Stimulated activated CD4-positive, alpha-beta T cell treated with anti-CD3 and anti-CD28 coated beads, Interleukin-1b, Interleukin-23, amount 100 ng/mL, for 1 hour (primary cell): ENCODE measurements at places on chromosomes 7 and 10.

DNA sequence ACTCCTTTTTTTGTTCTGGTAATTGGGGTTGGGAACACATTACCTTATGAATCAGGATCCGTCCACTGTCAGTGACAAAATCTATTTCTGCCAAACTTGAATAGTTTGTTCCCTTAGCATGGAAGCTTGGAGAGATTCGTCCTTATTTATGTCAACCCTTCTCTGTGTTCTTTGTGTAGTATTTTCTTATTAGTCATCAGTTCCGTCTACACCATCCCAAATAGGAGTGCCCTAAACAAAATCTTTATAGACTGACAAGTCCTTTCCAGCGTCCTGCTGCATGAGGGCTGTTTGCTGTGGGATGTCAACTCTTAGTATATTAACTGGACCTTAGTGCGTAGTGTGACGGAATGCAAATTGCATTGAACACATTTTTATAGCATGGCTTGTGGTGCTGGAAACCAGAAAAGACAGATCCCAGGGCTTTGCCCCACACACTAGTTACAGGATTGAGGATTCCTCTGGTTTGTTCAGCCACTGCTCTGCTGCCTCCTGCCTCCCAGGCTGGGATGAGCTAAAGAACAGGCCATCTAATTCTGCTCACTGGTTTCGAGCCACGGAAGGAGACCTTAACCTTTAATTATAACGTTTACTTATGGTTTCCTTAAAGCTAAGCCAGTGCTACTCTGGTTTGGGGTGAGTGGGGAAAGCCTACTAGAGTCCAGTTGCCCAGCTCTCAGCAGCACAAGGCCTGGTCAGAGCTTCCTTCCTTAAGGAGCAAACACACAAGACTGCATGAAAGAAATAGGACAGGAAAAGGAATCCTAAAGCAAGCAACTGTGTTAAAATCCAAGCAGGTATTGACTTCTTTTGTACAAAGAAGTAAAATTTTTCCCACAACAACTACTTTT, 194.4 kb downstream of the CCSER2 start:
- no peak for DNase-seq

DNA sequence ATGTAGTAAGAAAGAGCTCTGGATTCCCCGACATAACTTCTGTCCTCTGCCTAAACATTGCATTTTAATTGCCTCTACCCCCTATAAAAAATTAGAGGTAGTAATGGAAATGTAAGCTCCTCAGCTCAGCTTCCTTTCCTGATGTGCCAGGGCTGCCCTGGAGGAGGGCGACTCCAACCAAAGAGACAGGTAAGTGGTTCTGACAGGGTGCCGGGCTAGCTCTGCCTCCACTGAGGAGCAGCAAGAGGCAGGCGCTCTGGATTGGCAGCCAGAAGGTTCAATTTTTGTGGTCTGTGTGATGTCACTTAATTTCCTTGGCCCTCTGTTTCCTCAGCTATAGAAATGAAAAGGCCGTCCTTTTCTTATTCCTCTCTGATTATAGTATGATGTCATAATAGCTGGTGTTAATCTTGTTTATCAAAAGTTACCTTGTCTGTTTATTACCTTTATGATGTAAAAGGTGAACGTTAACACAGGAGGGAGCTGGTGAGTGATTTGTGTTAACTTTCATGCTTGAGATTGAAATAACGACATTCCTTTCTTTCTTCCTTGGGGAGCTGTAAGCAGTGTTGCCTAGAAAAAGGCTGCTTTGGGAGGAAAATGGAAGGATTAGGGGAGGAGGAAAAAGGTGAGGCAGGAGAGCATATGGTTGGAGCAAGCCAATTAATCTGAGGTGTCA, 51.8 kb downstream of the ANLN start:
- DNase-seq = no peak

GRCh38 chr7:91344911-91345310, 80.7 kb downstream of the FZD1 start:
- no peak for DNase-seq

- DNase-seq = no peak
These were observed 95.1 kb downstream of the BMPR1A start for GRCh38 chr10:86851328-86852207.

DNA sequence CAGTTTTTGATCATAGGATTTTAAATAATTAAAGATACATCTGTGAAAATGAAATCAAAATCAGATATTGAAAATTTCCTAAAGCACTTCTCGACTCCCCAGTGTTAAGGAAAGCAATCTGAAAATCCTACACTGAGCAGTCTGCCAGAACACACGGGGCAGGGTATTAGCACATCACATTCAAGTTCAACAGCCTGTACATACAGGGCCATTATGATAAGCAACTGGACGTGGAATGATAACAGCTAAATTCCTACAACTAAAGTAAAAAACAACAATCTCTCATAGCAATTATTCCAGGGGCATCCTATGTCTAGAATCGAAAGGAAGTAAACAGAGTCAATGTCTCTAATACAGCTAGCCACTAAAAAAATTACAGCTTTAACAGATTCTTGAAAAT, 31.7 kb downstream of the TRDMT1 start:
- no peak for DNase-seq

DNA sequence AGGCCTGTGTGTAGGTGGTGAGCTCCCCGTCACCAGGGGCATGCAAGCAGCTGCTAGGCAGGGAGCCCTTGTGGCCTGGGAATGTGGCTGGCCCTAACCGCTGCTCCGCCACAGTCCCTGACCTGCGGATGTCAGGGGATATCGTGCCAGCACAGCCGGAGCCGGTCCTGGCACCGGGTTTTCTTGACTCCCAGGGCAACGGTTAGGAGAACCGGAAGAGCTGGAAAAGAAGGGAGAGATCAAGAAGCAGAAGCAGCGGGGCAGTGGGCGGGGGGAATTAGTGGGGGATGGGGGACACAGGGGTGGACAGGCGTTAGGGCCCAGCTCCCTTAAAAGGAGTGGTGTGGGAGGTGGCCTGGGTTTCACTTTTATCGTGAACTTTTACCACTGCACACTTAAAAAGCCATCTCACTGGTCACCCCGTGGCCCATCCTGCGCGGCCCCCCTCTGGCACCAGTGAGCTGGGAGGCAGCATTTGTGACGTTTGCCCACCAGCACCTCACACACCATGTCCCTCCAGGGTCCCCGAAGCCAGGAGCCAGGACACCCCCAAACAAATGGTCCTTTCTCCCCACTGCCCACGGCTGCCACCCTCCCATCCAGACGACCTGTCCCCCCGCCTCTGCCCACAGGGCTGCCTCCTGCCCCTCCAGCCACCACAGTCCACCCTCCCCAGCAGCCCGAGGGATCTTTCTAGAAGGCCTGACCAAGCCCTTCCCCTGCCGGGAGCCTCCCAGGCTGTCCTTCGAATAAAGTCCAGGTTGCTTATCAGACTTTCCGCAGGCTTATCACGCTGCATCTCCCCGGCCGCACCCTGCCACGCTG, 1.8 kb upstream of the MICALL2 start:
- DNase-seq = no peak

- DNase-seq = no peak
These were observed 15.8 kb upstream of the AGMO start for GRCh38 chr7:15577600-15577999.

- DNase-seq = no peak
These were observed 28.7 kb downstream of the LYZL1 start for GRCh38 chr10:29317423-29318021.

GRCh38 chr7:47046949-47047348, 535.0 kb downstream of the TNS3 start:
- no peak for DNase-seq

DNA sequence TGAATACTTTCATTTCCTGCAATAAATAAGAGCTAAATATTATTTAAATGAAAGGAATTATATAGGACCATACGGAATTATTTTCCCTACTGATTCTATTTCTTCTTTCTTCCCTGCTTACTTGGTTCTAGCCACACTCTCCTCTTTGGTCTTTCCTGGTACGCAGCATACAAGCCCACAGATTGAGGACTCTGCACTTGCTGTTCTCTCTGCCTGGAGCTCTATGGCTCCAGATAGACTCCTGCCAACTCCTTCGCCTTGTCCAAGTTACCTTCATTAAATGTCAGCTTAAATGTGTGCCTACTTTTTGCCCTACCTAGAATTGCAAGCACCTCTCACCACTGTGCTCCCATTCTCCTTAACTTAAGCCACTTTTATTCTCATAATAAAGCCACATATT, 203.4 kb downstream of the MDFIC start:
- no peak for DNase-seq

DNA sequence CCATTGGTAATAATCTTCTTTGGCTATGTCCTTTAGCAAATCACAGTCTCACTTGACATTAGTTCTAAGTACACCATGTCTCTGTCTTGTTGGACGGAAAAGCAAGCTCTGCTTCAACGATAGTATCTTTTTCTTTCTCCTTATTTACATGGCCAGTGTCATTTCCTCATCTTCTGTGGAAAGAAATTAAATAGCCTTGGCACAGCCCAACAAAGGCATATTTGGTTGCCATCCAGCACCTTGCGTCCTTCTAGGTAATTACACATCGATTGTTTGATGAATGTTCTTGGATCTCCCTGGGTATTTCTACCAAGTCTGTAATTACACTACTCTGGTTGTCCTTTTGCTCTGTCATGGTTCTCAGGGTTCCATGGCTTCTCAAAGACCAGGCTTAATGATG, 183.1 kb downstream of the CHN2 start:
- DNase-seq = no peak

GRCh38 chr7:77383333-77383740, 32.8 kb downstream of the GSAP start:
- no peak for DNase-seq

GRCh38 chr7:101743241-101743994, 74.0 kb upstream of the CUX1 start:
- peak; percentile 41 for DNase-seq

DNA sequence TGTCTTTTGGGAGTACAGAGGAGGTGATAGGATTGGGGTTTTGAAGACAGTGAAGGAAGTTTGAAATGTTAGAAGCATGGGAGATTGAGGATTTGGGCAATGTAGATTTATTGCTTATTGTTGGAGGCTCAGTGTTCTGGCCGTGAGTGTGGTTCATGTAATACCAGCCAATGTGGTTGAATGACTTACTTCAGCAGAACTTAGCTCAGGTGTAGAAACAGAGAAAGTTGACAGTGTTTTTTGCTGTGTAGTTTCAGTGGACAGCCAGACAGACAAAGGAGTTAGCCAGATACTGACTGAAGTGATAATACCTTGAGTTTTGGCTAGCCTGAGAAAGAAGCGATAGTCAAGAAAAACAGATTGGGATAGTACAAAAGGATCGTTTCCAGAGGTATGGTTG, 88.5 kb downstream of the AHCYL2 start:
- no peak for DNase-seq

GRCh38 chr7:5549096-5549763, 125.6 kb upstream of the TNRC18 start:
- DNase-seq = no peak

DNA sequence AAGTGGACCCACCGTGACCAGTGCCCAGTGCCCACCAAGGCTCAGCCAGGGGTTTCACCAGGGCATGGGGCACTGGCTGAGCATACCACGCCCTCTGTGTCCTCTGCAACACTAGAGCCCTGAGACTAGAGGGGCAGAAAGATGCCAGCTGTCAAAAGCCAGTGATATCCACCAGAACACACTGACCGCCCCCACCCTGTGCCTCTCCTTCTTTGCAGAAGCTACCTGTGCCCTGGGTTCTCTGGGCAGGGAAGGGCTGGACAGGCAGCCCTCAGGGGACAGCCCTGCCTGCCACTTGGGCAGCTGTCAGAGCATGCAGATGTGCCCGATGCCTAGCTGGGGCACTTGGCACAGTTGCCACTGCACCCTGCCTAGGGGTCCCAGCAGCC, 494 bp downstream of the VSIR start:
- no peak for DNase-seq

DNA sequence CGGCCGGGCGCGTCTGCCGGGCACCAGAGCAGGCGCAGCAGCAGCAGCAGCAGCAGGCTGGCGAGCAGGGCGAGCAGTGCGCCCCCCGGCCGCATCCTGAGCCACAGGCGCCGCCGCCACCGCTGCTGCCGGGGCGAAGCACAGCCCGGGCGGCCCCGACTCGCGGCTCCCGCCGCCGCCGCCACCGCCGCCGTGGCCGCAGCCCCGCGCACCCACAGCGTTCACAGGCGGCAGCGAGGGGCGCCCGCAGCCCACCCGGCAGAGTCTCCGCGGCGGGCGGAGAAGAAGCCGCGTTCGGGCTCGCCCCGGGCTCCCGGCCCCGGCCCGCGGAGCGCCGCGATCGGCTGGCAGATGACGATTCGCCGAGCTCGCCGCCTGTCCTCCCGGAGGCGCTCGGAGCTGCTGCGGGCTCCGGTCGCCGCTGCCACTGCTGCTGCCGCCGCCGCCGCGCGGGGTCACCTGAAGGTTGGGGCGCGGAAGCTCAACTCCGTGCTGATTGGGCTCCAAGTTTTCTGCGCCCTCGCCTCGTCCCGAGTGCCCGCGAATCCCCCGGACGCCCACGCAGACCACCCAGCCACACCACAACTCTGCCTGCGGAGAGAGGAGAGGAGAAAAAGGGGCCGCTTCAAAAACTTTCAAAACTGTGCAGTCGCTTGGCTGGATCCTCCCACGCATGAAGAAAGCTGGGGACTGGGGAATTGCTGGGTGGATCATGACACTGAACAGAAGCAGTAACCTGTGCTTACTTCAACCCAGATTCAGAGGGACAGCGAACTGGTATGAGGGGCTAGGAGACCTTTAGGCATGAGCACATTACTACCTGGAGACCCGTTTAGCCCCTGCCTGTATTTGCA, at the start of gene ST8SIA6:
Gene ST8SIA6, minus strand, starts transcription at position 435 of the 854 bp plus-strand sequence. Its CDS starts 340 bp downstream, at position 95.
- no peak for DNase-seq

GRCh38 chr10:99279626-99280111, 44.0 kb upstream of the HPSE2 start:
- no peak for DNase-seq

DNA sequence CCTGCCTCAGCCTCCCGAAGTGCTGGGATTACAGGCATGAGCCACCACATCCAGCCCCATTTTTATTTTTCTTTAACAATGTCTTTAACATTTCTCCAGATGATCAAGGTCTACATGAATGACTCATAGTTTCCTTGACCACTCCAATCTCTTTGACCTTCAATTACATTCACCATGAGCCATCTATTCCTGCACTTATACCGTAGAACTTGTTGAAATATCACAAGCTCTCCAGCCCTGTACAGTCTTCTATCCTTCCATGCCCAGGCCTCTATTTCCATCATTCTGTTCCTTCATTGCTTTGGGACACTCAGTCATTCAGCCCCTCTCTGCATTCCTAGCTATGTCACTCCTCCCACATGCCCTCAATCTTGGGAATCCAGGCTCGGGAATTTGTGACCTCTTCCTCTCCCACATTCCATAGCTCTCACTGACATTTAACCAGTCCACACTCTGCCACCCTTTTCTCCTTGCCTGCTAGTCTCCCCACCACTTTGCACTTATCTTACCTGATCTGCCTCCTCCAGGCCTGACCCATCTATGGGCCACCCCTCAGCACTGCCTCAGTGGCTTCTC, 151.8 kb upstream of the STK17A start:
- DNase-seq = no peak

DNA sequence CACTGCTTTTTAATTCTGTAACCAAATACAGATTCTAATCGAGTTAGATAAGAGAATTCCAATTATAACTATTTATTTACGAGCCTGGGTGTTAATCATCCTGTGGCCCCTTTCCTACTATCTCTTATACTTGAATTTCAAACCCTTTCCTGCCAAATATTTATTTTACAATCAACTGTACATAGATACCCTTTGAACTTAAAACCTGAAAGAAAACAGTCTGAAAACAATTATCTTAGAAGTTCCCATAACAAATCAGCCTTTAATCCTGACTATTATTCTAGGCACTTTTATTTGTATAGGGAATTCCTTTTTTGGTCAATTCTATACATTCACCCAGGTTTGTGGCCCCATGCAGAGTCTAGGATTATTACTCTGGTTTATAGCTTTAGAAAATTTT, 10.6 kb upstream of the GPR37 start:
- DNase-seq = no peak
